ENCODE measurements at places on chromosomes 3 and 15. TPM values are rescaled to one million over a fixed set of nuclear protein-coding genes. Genes with fewer than 3 reads are reported as not detected.

Gene ARHGAP31
- 21.8 TPM for total RNA-seq

Gene GOLGA6D
- total RNA-seq = 0.22 TPM

Gene PSTPIP1
- 10.2 TPM for total RNA-seq

Gene MYL3
- 2.1 TPM for total RNA-seq

Gene C3orf70
- total RNA-seq = 1.6 TPM

Gene SGO1
- 0.61 TPM for total RNA-seq

Gene PLSCR2
- total RNA-seq = not detected

Gene ISG20
- 10.5 TPM for total RNA-seq

Gene ANKRD63
- total RNA-seq = not detected

Gene GOLGA8T
- not detected for total RNA-seq

Gene VILL
- 7.2 TPM for total RNA-seq

Gene ATG3
- total RNA-seq = 56.1 TPM

Gene MUC4
- not detected for total RNA-seq

Gene TMIE
- 2.6 TPM for total RNA-seq

Gene ACSBG1
- total RNA-seq = 14.0 TPM

Gene FAM81A
- total RNA-seq = 0.33 TPM

Gene ZBBX
- not detected for total RNA-seq

Gene FBXL22
- 0.80 TPM for total RNA-seq

Gene LTF
- 0.55 TPM for total RNA-seq

Gene TGM5
- total RNA-seq = not detected

Gene ZPLD1
- not detected for total RNA-seq

Gene CFAP100
- total RNA-seq = not detected

Gene DNASE1L3
- total RNA-seq = 83.9 TPM

Gene BTBD1
- 58.2 TPM for total RNA-seq

Gene TMEM108
- 31.7 TPM for total RNA-seq

Gene ZNF619
- total RNA-seq = 6.0 TPM

Gene PRTG
- total RNA-seq = 2.6 TPM

Gene CCR8
- total RNA-seq = not detected

Gene ALPK3
- total RNA-seq = 39.3 TPM

Gene ZKSCAN7
- 7.2 TPM for total RNA-seq

Gene DPPA4
- total RNA-seq = not detected

Gene CPNE4
- 7.5 TPM for total RNA-seq

Gene ESYT3
- total RNA-seq = 0.17 TPM

Gene CCR9
- not detected for total RNA-seq

Gene CFAP20DC
- 2.1 TPM for total RNA-seq

Gene TMEM212
- not detected for total RNA-seq

Gene CCDC13
- 1.5 TPM for total RNA-seq

Gene GCSAM
- total RNA-seq = 0.26 TPM

Gene ARHGEF3
- total RNA-seq = 60.5 TPM

Gene BFSP2
- total RNA-seq = not detected

Gene EFHB
- total RNA-seq = 3.2 TPM

Gene SPTBN5
- under 0.01 TPM for total RNA-seq

Gene SLC9C1
- total RNA-seq = not detected

Gene NEK4
- total RNA-seq = 26.6 TPM

Gene SLC28A2
- total RNA-seq = not detected

Gene C3orf18
- total RNA-seq = 11.4 TPM

Gene COLQ
- 2.5 TPM for total RNA-seq

Gene TEX55
- not detected for total RNA-seq

Gene IL17RD
- total RNA-seq = 7.1 TPM

Gene MNS1
- 0.68 TPM for total RNA-seq

Gene ETV5
- total RNA-seq = 107 TPM

Gene HES1
- 45.4 TPM for total RNA-seq

Gene RIOX2
- total RNA-seq = 14.6 TPM

Gene LYZL4
- not detected for total RNA-seq

Gene ARGFX
- total RNA-seq = not detected
